Stimulated activated CD8-positive, alpha-beta memory T cell treated with anti-CD3 and anti-CD28 coated beads, Interleukin-2, amount 100 ng/mL, for 48 hours (primary cell): ENCODE measurements at places on chromosomes 7 and 10.

DNA sequence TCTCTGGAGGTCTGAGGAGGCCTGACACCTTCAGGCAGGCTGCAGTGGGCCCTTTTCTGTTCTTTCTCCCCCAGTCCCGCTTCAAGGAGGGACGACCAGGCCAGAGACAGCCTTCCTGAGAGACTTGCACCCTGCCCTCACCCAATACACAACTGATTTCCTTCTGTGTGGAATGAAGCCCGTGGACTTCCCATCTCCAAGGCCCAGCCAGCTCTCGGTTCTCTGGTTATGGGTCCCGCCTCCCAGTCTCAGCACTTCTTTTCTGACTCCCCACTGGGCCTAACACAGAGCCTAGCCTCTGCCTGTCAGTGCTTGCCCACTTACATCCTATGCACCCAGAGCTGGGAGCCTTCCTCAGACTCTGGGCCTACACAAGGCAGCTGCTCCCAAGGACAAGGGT lies 24.1 kb upstream of the ADCYAP1R1 start:
- no peak for DNase-seq

- no peak for DNase-seq
These were observed 19.3 kb downstream of the UNCX start for GRCh38 chr7:1251796-1252539.

GRCh38 chr7:128197989-128198580 lies 43.0 kb upstream of the LEP start:
- no peak for DNase-seq

DNA sequence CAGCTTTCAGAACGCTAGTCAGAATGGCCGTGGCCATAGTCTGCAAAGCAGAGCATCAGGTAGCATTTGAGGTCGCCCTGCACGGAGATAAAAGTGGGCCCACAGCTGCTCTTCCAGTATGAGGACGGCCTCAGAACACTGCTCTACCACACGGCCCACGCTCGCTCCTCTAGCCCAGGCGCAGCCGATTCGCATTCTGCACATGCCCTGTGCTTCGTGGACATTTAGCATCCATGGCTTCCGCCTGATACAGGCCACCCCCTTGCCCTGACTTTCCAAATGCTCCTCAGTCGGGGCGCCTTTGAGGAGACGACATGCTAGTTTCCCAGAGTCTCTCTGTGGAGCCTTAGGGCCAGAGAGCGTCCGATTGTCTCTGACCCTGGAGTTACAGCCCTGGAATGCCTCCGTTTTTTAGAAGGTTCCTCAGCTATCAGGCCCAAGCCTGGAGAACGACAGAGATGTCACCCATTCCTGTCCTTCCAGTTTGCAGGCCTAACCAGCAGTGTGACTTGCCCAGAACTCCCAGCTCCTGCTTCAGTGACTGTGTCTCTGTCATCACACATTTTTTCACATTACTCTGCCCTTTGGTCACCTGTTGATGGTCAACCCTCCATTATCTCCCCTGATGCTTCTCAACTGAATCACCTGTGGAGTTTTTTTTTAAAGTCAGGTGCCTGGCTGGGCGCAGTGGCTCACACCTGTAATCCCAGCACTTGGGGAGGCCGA lies 14.3 kb downstream of the STRA8 start:
- DNase-seq, result no peak

GRCh38 chr10:90751107-90751997 lies 106.5 kb downstream of the HTR7 start:
- DNase-seq, result peak; percentile 26

- DNase-seq, result no peak
These were observed 142.2 kb downstream of the EMX2 start for GRCh38 chr10:117684672-117685211.

DNA sequence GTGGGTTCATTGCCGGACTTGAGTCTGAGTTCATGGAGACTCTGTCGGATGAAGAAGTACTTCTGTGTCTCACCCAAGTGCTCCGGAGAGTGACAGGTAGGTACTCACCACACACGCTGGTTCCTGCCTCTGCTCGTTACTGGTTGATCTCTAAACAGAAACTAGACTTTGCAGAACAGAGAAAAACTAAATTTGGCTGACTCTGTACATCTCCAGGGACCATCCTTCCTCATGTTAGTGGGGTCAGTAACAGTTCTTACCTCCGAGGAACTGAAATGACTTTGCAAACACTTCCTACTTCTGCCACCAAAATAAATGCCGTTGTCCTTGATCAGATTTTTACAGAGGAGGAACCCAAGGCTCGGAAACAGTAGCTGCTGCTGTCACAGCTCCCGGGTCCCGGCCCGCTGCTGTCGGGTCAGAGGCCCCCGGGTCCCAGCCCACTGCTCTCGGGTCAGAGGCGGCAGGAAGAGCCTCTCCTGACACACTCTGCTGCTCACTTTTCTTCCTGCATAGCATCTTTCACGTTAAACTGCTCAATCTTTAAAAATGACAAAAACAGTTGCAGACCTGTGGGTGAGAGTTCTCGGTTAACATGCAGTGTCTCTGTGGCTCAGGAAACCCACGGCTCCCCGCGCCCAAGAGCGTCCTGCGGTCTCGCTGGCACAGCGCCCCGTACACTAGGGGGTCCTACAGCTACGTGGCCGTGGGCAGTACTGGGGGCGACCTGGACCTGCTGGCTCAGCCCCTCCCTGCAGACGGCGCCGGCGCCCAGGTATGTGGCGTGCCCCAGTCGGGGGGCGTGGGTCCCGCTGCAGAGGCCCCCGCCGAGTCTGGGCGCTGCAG lies 4.8 kb upstream of the MTG1 start:
- peak; percentile 21 for DNase-seq

DNA sequence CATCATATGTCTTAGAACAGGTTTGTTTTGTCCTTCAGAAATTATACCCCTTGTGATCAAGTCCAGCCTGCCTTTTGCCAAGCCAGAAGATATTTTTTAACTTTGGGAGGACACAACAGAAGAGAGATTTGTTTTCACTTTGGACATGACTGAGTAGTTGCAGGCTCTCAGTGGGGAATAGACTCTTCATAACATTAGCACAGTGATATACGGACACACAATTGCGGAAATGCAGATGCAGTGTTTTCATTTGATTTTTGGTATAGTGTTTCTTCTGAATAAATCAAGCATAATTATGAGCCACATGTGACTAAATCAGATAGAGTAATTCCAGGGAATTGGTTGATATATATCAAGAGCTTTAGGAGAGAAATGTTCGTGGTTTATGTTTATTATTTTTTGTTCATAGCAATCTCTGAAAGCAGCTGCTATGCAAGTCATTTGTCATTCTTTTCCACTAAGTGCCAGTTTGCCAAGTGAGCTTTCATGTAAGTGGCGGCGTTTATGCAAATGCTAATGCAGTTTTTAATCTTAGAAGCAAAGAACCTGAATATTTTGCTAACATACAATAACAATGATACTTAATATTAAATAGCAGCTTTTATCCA lies 69.6 kb upstream of the HDAC9 start:
- DNase-seq, result no peak

GRCh38 chr10:128507066-128507465 lies 380.8 kb upstream of the MKI67 start:
- no peak for DNase-seq

DNA sequence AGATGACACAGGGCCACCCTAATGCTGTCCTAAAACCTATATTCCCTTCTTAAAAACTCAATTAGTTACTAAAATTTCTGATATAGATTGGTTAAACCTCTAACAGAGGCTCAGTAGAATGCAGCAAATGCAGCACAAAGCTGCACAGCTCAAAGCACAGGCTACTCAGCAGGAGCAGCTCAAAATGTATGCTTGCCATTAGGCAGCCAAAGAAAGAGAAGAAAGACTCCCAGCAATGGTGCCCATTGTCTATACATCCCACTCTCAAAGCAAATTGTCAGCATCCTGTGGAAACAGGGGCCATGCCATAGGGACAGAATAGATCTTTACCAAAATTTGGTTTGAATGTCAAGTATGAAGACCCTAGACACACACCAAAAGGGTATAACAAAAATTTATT lies 73.5 kb downstream of the TFPI2 start:
- DNase-seq, result no peak

DNA sequence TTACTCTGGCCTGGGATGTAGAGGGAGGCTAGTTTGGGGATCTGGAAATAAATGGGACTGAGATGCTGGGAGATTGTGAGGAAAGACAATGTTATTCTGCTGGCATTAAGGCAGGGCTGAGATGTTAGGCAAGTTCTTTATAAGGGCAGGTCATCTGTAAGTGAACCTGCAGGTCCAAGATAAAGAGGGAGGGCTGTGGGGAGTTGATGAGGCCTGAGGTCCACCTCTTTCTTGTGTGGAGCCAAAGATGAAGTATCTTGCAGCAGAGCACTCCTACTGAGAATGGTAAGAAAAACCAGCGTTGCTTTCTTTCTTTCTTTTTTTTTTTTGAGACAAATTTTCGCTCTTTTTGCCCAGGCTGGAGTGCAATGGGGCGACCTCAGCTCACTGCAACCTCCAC lies 19.1 kb downstream of the CYCS start:
- no peak for DNase-seq

DNA sequence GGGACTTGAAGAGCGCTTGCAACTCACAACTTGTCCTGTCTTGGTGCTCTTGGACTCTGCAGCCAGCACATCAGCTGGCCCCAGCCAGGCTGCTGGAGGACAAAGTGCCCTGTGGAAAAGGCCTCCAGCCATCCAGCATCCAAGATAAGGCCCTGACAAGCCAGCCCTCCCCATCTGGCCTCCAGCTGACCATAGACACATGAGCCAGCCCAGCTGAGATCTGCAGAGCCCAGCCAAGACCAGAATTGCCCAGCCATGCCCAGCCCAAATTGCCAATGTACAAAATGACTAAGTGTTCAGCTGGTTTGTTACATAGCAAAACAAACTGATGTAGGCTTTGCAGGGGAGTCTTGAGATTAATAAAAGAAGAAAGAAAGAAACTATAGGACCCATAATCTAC lies 36.0 kb upstream of the FRMD4A start:
- no peak for DNase-seq

DNA sequence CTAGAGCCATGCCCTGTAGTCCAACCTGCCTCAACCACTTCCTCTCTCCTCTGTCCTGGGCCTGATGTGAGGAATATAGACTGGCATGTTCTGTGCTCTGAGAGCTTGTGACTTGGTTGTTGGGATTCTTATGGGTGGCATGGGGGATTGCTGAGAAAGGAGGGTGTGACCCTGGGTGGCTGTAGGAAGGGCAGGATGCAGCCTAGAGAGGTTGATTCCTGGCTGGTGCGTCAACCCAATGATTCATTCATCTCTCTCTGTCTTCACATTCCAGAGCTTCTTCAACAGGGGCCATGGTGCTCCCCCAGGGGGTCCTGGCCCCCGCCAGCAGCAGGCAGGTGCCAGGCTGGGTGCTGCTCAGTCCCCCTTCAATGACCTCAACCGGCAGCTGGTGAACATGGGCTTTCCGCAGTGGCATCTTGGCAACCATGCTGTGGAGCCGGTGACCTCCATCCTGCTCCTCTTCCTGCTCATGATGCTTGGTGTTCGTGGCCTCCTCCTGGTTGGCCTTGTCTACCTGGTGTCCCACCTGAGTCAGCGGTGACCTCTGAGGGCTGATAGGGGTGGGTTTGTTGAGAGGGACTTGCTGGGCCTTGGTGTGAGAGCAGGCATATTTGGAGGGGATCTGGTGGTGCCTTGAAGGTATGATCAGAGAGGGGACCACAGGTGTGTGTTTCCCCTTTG lies 2.6 kb downstream of the FAM241B start:
- DNase-seq, result no peak

DNA sequence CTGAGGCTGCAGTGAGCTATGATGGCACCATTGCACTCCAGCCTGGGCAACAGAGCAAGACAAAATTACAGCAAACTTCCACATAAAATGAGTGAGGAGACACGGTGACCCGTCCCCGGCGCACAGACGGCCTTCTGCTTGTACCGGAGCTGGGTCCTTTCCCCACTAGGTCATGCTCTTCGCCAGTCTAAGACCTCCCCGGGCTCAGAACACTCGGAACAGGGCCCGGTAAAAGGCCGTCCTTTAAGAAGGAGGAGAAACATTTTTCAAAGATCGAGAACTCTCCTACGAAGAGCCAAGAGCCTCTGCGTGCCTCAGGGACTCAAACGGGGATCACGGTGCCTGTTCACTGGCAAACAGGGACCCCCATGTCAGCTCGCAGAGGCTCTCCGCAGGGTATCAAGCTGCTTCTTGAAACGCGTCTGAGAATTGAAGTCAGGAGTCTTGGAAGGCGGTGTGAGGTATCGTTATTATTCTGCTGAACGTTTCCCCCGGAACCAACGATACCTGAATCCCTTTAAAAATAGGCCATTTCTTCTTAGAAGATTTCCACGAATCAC lies 9.0 kb downstream of the CARD11 start:
- DNase-seq, result no peak

DNA sequence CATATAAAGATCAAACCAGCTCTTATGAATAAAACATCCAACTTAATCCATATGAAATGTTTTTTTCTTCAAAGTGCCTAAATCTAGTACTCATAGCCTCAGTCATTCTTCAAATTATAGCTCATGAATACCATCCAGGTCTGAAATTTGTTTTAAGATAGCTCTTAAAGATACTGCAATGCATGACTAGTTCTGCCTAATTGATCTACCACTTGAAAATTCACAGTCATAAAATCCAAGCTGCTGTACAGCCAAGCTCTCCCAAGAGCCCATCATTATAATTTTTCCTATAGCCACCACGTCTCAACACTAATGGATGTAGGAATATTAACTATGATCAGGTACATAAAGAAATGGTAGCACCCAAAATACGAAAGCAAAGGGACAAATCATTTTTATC lies 87.9 kb upstream of the RNF148 start:
- DNase-seq, result no peak

- no peak for DNase-seq
These were observed 161.9 kb upstream of the INSYN2A start for GRCh38 chr10:127358337-127358736.

DNA sequence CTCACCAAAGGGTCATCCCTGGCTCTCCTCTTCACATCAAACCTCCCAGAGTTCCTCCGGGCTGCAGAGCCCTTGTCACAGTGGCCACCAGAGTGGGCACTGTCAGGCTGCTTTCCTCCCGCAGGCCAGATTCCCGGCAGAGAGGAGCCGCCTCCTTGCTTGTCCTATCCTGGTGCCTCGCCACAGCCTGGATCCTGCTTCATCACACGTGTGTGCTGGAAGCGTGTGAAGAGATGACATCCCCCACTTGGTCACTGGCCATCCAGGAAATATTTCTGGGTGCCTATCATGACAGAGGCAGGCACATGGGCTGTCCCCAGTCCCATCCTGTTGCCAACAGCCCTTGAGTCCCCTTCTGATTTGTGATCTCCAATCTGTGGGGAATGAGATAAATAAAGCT lies 15.0 kb downstream of the INSIG1 start:
- no peak for DNase-seq

DNA sequence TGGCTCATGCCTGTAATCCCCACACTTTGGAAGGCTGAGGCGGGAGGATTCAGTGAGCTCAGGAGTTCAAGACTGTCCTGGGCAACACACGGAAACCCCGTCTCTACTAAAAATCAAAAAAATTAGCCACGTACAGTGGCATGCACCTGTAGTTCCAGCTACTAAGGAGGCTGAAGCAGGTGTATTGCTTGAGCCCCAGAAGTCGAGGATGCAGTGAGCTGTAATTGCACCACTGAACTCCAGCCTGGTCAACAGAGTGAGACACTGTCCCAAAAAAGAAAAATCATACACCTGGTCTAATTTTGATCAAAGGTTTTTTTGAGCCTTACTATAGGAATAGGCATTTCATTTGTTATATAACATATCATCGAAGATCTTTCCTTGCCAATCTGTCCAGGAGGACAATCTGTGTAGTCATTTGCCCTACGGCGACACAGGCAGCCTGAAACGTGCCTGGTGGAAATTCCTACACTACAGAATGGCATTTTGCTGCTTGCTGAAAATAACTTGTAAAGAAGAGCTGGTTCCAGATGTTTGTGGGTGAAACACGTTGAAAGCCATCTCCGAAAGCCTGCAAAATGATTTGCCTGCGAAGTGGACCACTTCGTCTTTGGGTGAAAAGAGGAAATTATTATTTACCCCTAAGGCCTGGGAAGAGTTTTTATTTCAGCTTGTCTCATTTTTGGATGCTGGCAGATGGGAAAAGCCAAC lies 31.3 kb upstream of the GDI2 start:
- no peak for DNase-seq
